ENCODE measurements at places on chromosomes 2 and 18. TPM values are rescaled to one million over a fixed set of nuclear protein-coding genes. Genes with fewer than 3 reads are reported as not detected.

Gene GALNT5
- 0.06 TPM for total RNA-seq

DNA sequence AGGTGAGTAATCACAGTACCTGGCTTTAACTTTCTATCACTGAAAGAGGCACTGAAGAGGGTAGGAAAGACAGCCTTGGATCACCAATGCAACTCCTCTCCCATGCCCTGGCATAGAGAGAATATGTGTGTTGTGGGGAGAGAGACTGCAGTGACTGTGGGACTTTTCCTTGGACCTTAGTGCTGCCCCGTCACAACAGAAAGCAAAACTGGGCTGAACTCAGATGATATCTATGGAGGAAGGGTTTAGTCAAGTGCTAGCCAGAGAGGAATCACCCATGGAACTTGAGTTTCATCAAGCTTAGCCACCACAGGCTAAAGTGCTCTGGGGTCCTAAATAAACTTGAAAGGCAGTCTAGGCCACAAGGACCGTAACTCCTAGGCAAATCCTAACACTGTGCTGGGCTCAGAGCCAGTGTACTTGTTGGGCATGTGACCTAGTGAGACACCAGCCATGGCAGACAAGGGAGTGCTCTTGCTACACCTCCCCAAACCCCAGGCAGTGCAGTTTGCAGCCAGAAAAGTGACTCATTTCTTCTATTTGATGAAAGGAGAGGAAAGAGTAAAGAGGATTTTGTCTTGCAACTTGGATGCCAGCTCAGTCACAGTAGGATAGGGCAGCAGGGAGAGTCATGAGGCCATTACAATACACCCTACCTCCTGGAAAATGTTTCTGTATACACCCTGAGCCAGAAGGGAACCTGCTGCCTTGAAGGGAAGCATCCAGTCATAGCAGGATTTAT is 105.8 kb upstream of the SPOPL start:
- no peak for DNase-seq

Gene ORMDL1
- 51.6 TPM for total RNA-seq

DNA sequence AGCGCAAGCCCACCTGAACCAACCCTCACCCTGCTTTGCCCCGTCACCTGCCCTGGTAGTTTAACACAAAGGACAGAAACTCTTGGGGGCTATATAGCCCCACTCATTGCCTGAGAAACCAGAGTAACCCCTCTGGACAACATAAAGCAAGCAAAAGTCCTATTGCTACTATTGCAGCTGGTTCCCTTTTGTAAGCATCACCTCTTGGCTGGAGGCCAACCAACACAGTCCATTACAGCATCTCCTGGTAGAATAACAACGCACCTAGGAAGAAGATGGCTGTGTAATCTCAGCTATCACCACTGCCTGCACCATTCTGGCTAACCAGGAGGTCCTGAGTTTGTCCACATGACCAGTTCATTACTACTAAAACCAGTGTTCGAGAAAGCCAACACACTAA is 36.4 kb downstream of the FLACC1 start:
- no peak for DNase-seq

All from H1 (cell line).